ENCODE measurements at places on chromosomes 5 and 9.

DNA sequence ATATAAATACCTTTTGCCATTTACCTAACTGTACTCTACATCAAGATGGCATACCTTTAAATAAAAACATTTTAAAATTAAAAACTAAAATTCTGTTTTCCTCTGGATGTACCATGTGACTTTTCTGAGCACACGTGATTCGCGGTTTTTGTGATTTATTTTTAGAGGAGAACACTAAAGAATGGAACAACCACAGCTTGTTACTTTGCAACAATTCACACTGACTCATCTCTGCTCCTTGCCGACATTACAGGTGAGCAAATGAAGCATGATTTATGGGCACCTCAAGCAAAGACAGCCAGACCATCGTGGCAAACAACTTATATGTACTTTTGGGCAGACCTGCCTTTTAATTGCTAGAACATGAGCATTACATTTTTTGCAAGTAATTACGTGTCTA is 61.3 kb downstream of the GDA start:
- no peak for DNase-seq

DNA sequence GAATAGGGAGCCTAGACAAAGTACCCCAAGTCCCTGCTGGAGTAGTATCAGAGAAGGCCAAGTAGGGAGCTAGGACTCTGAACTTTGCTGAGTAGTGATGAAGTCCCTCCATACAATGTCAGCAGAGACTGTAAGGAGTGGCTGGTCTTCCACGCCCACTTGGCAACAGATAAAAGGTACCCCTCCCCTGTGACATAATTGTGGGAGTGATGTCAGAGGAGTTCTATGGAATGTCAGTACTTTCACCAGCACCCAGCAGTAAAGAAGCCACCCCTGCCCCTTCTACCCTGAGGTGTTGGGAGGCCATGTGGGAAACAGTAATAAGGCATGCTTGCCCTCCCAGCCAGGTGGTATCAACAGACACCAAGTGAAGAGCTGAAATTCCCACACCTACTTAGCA is 143.9 kb downstream of the SLIT3 start:
- DNase-seq = no peak

- DNase-seq = no peak
These were observed 9.7 kb downstream of the ORM2 start for GRCh38 chr9:114339130-114339908.

GRCh38 chr5:64615895-64616294 is 74.4 kb upstream of the SHISAL2B start:
- DNase-seq = no peak

DNA sequence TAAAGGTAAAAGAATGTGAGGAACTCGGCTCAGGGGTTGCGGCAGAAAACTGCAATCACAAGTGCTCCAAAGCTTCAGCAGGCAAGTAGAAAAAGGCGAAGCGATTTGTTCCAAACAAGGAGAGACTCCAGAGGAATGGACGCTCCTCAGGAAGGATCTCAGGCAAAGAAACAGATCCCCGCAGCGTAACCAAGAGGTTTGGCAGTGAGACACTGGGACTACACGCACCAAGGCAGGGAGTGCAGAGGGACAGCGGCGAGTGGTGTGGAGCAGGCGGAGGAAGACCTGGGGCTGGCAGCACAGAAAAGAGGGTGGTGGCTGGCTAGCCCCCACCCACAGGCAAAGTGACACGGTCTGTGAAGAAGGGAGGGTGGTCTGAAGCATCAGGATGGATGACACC is 54.7 kb upstream of the GOLPH3 start:
- DNase-seq = no peak

GRCh38 chr5:99379187-99379586 is 450.4 kb upstream of the CHD1 start:
- DNase-seq = no peak

DNA sequence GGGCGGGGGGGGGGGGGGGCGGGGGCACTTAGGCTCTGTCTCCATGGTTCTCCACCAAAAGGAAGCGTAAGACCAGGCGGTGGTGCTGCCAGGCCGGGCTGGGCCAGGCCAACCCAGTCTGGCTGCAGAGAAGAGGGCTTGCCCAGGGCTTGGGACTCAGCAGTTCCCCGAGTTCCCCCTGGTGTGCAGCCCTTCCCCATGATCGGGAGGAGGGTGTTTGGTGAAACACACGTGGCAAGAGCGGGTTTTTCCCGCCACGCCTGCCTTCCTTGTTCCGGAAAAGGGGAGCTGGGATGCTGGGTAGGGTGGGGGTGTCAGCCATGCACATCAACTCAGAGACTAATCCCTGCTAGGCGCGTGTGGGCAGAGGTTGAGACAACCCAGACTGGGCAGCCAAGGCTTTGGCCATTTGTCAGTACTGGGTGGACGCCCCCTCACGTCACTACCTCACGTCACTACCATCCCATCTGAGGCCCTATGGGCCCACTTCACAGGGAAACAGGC is 32.9 kb downstream of the PRRX2 start:
- DNase-seq = no peak

- DNase-seq = no peak
These were observed 19.8 kb downstream of the CKMT2 start for GRCh38 chr5:81252904-81253303.

DNA sequence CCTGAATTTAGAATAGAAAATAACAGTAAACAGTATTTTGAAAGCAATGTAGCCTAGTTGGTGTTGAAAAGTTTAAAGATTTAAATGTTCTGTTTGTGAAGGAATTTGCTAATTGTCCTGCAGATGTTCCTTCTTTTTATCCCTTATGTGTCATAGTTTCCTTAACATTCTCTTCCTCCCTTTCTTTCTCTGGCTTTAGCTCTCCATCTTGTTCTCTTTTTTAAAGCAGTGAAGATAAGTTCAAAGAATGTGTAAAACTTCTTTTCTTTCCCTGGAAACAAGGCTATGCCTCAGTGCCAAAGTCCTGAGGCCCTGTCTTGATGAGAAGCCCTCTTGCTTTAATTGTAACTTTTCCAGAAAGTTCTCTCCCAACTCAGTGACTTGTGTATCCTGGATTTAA is 24.4 kb upstream of the GAS1 start:
- no peak for DNase-seq

DNA sequence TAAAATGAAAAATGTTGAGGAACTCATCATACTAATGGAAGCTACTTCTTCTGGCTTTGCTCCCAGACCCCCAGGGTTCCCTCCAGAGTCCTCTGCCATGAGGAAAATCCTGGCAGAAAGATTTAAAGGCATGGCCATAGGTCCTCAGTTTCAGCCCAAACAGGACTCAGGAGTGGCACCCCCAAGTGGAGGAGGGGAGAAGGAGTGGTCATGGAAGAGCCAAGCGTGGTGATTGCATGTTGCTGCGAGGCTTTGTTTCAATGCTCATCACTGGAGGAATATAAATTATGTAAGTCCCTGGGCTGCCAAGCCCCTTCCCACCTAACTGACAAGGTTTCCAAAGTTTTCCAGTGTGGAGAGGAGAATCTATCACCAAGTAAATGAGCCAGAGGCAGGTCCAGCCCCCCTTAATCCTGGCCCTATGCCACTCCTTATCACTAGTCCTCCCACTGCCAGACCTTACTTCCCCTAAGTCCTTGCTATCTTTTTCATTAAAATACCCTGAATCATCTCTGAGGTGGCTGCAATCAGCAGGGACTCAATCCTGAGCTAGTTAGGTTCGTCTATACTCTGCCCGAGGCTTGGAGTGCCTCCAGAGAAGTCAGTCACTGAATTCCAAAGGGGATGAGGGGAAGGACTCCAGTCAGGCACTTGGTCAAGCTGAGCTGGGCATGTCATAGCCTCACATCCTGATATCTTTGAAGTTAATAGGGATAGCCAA is 70.7 kb upstream of the TAF1L start:
- DNase-seq = no peak

GRCh38 chr9:129746092-129746777 is 6.6 kb downstream of the PTGES start:
- no peak for DNase-seq

DNA sequence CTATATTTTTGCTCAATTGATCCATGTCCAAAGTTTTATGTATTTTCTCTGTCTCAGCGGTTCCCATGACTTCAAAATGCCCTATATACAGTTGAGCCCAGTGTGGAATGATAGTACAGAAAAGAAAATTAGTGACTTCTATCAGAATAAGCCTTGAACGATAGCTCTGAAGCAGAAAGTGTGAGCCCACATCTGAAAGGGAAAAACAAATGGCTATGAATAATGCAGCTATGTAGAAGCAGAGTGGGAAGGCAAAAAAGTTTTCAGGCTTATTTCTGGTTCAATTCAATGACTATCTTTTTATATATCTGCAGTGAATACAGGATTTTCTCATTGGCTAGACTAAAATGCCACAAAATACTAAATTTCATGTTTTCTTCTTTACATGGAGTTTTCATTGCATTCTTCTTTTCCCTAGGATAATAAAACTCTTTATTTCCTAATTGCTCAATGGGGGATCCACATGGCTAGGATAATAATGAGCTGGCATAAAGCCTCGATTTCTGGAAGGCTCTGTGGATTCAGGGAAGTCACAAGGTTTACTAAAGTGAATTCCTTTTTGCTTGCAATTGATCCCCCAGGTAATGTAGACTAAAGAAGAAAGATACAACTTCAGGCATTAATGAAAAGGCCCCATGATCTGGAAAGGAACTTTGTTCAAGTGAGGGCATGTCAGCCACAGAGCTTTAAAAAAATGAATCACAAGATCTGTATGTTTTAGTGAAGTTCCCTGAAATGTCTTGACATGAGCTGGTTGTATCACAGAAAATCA is 377.0 kb upstream of the RIOK2 start:
- no peak for DNase-seq

- no peak for DNase-seq
These were observed 1672.9 kb upstream of the ACO1 start for GRCh38 chr9:30711591-30711990.

DNA sequence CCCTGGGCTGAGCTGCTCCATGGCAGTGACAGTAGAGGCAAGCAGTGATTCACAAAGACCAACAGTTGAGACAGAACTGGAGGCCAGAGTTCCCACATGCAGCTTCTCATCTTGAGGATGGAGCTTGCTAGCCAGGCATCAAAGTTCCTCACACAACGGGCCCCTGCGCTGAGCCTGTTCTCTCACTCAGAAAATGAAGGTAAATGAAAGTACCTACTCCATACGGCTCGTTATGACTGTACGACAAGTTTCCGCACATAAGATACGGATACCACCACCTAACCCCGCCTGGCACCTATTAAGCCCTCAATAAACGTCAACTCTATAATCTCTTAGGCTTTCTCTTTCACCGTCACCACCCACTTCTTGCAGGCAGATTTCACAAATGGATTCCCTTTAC is 12.9 kb downstream of the NOL6 start:
- DNase-seq = no peak

GRCh38 chr5:81241961-81242648 is 9.0 kb downstream of the CKMT2 start:
- DNase-seq = no peak

DNA sequence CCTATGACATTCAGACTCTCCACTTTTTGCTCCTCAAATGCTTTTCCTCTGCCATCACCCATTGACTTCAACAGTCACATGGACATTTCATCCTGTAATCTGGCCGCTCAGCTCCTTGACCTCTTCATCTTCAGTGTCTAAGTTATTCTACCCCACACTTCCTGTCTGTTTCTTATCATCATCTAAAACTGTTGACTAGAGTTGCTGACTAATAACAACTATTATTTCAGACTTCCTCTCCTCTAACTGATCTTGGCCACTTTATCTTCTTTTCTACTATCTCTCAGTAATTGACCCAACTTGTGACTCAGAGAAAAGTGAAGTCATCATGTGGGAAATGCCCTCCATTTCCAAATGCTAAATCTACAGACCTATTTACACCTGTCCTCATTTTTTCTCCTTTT is 254.7 kb upstream of the TRPC7 start:
- no peak for DNase-seq

GRCh38 chr5:175555168-175555785 is 76.9 kb downstream of the SFXN1 start:
- no peak for DNase-seq

GRCh38 chr5:139137697-139138096 is 60.5 kb downstream of the SIL1 start:
- no peak for DNase-seq

- no peak for DNase-seq
These were observed 45.9 kb downstream of the MEGF9 start for GRCh38 chr9:120668399-120668798.

- DNase-seq = no peak
These were observed 21.3 kb downstream of the TRMO start for GRCh38 chr9:97900738-97901565.

DNA sequence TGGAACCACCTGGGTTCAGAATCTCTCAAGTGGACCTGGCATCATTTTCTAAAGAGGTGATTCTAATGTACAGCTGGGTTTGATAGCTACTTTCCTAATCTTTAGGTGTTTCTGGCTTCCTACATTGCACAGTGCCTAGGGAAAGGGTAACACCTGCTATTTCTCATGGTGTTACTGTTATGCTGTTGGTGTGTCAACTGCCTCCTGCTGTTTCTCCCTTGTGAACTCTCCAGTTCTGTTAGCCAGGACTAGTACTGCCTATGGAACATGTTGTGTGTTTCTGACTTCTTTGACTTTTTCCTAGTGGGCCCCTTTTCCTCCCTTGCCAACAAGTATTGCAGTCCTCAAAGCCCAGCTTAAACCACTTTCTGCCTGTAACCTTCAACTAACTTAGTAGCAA is 5.5 kb downstream of the ARHGEF28 start:
- no peak for DNase-seq

- DNase-seq = no peak
These were observed 510.1 kb upstream of the DAB2 start for GRCh38 chr5:39934830-39935229.

DNA sequence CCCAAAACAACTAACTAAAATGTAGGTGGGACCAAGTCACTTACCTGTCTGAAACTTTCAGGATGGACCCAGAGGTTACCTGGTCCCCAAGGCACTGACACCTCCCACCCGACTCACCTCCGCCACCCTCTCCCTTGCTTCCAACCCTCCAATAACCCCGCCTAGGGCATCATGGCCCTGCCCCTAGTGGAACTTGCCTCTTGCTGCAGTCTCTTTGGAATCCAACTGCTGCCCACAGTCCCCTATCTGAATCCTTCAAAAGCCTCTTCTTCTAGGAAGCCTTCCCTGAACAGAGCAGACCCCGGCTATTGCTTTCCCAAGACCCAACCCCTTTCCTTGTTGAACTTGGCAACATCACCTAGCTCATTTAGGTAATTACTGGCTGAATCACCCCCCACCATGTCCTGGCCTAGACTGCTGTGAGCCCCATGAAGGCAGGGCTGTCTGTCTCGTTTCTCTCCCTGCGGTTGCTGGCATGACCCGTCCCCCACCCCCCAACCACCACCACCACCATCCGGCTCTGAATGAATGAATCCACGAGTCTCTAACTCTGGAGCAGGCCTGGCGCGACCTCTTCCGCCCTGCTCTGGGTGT is 9.4 kb downstream of the CRB2 start:
- DNase-seq = no peak

GRCh38 chr5:112885001-112885400 is 23.9 kb downstream of the SRP19 start:
- DNase-seq = no peak

GRCh38 chr5:16025681-16026080 is 153.9 kb downstream of the MARCHF11 start:
- DNase-seq = no peak
